ENCODE measurements at places on chromosomes 1 and 21.
A peak's percentile ranks its signal among the peaks of the same experiment; 100 is the strongest.

DNA sequence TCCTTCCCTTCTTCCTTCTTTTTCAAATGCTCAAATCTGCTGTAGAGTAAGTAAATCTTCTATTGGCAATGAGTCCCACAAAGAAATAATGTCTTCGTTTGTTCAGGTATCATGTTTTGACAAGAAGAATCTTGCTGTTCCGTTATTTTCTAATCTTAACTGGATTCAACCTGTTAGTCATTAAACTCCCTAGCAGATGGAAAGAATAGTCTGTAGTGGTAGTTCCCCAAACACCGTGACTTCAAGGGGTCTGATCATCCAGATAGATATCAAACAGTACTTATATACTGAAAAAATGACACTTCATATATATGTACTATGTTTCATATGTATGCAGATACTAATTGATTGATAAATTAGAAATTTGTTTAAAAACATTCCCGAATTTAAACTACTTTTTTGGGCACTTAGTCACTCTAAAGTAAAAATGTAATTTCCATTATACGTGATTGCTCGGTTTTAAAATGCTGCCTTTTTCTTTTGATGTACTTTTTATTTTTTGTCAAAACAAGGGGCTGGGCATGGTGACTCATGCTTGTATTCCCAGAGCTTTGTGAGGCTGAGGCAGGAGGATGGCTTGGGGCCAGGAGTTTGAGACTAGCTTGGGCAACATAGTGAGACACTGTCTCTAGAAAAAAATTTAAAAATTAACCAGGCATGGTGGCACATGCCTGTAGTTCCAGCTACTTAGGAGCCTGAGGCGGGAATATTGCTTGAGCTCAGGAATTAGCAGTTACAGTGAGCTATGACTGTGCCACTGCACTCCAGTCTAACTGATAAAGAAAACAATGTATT, 335.7 kb upstream of the SNX7 start:
- DNase-seq = no peak

GRCh38 chr21:38315122-38315521, 58.3 kb downstream of the KCNJ15 start:
- no peak for DNase-seq

- DNase-seq = no peak
Measured at GRCh38 chr1:50593515-50593914, 170.3 kb upstream of the DMRTA2 start.

- no peak for DNase-seq
Measured at GRCh38 chr1:225888898-225889601, at the start of gene LEFTY1. TSS of gene LEFTY1 (minus strand) at chr1:225889146. CDS start at chr1:225889066, 80 bp downstream.

- peak; percentile 47 for DNase-seq
Measured at GRCh38 chr1:207454046-207454964, at the start of gene CR2. TSS of gene CR2 (plus strand) at chr1:207454328. CDS start at chr1:207454419, 91 bp downstream.

DNA sequence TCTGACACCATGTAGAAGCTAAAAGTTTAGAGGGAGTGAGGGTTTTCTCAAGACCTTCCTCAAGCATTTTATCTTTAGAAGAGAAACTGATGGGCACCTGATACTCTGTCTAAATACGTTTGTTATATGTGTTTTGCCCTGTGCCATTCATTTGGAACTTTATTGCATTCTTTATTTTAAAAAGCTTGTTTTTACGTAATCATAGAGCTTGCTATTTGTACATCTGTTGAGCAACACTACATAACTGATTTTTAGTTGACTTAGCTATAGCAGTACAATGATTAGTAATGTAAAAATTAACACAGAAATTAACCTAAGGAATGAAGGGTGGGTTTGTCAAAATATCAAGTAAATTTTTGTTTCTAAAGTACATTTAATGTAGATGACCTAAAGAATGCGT, 88.5 kb downstream of the RUNX3 start:
- DNase-seq = no peak

DNA sequence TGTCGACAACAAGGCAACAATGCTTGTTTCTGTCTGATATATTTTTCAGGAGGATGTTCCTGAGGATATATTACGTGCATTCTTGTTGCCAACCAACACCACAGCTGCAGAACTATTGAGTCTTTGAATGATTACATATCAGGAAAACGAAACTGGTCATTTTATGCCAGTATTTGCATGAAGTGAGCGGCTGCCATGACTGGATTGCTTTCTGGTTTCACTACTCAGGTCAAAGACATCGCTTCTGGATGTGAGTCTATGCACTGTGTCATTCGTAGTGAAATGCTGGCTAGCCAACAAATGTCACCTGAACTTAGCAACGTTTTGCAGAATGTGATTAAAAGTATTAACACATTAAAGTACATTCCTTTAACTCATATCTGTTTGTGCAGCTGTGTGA, 35.8 kb upstream of the OLFM3 start:
- no peak for DNase-seq

- no peak for DNase-seq
Measured at GRCh38 chr1:78073441-78073840, 27.7 kb downstream of the GIPC2 start.

- no peak for DNase-seq
Measured at GRCh38 chr1:39369565-39369964, 121.9 kb upstream of the BMP8A start.

DNA sequence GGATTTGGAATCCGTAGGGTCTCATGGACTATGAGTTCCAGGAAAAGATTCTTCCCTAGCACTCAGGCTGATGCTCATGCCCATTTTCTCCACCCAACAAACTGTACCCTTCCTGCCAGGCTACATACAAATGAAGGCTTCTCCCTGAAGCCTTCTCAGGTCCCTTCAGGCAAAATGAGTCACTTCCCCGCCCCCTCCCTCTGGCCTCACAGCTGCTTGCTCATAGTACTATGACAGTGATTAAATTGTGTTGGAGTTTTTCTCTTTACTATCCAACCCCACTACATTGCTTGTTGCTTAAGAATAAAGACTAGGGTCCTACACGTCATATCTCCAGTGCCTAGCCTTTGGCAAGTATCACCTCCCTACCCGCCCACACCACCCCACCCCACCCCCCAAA, 207.6 kb upstream of the NFIA start:
- no peak for DNase-seq

- DNase-seq = no peak
Measured at GRCh38 chr1:108718927-108719655, 6.4 kb downstream of the FNDC7 start.

DNA sequence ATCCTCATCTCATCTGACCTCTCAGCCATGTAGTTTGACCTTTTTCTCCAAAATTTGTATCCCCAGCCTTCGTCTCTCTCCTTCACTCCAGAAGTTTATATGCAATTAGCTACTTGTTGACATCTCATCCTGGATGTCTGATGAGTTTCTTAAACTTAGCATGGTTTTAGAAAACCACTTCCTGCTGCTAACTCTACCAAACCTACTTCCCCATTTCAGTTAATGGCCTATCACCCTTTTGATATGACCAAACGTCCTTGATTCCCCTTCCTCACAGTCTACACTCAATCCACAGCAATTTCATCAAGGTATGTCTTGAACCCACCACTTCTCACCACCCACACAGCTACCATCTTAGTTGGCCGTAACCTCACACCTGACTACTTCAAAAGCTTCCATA, 121.9 kb downstream of the LRRC40 start:
- no peak for DNase-seq

GRCh38 chr1:10431070-10431730, 967 bp downstream of the CENPS start:
- no peak for DNase-seq

GRCh38 chr21:46027851-46028493, 46.4 kb downstream of the COL6A1 start:
- no peak for DNase-seq

DNA sequence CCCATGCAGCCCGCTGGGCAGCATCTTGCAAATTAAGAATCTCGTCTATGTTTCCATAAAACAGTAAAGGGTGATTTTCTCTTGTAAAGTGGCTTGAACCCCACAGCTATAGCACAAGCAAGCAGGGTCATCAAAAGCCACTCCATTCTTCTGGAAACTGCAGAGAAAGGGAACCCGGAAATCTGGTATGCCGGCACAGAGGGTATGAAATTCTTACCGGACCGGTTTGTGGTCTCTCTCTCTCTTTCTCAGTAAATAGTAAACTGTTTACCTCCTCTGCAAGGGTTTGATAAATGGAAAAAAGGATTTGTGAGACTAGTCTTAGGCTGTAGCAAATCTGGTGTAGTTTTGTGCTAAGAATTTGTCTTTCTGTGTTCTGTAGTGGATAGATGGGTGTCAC, 2.7 kb upstream of the ADSS2 start:
- DNase-seq = no peak

DNA sequence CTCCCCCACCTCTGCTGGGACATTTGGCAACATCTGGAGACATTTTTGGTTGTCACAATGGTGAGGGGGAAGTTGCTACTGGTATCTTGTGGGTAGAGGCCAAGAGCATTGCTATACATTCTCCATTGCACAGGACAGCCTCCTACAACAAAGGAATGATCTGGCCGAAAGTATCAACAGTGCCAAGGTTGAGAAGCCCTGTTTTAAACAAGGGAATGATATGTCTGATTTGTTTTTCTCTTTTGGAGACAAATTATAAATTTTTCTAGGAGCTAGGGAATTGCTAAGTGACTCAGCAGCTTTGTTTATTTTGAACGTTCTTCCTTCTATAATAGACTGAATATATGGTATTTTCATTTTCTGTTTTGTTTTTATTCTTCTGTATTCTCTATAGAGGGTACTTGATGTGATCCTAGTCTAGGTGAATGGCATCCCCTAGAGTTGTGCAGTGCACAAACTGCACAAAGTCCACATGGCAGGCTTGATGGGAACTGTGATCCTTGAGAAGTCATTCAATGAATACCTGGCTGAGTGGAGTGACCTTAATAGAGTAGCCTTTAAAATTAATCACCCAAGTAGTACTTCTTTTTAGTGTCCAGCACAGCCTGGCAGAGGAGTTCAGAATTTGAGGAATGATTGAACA, 288.6 kb upstream of the USP24 start:
- DNase-seq = no peak

DNA sequence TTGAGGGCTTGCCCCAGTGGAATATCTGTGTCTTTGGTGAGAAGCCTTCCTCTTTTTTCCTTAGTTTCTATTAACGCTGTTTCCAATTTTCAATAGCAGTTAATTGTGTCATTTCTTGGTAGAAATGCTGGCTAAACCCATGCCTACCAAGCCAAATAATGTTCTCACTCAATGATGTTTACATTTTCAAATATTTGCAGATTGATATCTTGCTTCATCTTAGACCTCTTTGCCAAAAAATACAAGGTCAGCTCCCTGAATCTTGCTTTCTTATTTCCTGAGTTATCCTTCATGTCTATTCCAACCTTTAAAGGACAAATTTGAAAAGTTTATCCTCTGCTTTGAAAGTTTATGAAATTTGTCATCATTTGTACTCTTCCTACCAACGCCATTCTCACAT, 5.1 kb downstream of the KCNJ15 start:
- no peak for DNase-seq

- no peak for DNase-seq
Measured at GRCh38 chr1:154342836-154343472, 17.6 kb downstream of the ATP8B2 start.

- DNase-seq = no peak
Measured at GRCh38 chr1:2431518-2431917, 19.2 kb upstream of the PEX10 start.

DNA sequence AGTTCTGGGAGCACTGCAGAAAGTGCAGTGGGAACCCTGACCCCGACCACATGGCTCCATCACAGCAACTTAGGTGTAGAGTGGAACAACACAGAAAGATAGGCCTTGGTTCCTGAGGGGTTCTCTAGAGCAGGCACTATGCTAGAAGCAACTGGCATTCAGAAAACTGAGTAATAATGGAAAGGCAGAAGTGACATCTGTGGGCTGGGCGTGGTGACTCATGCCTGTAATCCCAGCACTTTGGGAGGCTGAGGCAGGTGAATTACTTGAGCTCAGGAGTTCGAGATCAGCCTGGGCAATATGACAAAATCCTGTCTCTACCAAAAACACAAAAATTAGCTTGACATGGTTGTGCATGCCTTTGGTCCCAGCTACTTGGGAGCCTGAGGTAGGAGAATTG, 5.3 kb downstream of the MRPS15 start:
- no peak for DNase-seq
